CD4-positive, alpha-beta T cell treated with Interleukin-15 for 4 hours (primary cell): ENCODE measurements at places on chromosomes 11 and 22.
A peak's percentile ranks its signal among the peaks of the same experiment; 100 is the strongest.

DNA sequence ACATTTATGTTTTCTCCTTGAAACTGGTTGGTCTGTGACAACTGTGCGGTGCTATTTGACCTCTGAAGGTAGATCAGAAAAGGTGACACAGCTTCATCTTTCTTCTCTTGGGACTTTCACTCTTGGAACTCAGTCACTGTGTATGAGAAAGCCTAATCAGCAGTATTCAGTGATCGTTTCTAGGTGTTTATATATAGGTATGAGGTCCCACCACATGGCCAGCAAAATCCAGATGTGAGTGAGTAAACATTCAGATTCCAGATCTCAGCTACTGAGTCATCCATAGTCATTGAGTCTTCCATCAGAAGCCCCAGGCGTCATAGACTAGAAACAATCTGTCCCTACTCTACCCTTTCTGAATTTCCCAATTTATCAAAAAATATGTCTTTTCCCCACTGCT is 117.3 kb upstream of the CTSC start:
- DNase-seq, result no peak

DNA sequence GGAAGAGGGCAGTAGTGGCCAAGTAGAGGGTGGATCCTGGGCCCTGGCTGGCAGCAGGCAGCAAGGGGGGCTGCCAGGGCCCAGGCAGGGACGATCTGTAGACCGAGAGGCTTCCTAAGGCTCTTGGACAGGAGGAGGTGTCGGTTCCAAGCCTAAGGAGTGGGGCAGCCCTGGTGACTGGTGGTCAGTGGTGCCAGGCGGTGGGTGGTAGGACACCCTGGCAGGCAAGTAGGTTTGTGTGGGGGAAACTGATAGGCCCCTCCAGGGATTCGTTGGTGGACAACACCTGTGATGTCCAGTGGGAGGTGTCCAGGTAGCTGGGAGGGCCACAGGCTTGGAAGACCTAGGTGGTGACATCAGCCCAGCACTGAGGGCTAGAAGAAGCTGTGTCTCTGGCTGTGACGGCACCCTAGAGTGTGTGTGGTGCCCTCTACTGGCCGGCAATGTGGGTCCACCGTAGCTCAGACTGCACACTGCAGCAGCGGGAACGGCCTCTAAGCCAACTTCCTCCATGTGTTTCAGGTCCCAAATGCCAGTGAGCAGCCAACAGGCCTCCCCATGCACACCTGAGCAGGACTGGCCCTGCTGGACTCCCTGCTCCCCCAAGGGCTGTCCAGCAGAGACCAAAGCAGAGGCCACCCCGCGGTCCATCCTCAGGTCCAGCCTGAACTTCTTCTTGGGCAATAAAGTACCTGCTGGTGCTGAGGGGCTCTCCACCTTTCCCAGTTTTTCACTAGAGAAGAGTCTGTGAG is 9.4 kb upstream of the SAMM50 start:
- DNase-seq, result peak; percentile 59

GRCh38 chr22:46121079-46121478 is 29.2 kb upstream of the PPARA start:
- DNase-seq, result no peak

DNA sequence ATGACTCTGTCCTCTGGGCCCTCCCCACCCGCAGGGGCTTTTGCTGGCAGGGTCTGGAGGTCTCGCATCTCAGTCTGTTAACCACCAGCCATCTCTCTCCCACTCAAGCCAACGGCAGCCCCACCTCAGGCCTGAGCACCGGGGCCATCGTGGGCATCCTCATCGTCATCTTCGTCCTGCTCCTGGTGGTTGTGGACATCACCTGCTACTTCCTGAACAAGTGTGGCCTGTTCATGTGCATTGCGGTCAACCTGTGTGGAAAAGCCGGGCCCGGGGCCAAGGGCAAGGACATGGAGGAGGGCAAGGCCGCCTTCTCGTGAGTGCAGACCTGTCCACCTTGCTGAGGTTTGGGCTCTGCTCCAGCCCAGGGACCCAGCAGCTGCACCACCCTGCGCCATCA is 44.3 kb upstream of the TTC12 start:
- no peak for DNase-seq

DNA sequence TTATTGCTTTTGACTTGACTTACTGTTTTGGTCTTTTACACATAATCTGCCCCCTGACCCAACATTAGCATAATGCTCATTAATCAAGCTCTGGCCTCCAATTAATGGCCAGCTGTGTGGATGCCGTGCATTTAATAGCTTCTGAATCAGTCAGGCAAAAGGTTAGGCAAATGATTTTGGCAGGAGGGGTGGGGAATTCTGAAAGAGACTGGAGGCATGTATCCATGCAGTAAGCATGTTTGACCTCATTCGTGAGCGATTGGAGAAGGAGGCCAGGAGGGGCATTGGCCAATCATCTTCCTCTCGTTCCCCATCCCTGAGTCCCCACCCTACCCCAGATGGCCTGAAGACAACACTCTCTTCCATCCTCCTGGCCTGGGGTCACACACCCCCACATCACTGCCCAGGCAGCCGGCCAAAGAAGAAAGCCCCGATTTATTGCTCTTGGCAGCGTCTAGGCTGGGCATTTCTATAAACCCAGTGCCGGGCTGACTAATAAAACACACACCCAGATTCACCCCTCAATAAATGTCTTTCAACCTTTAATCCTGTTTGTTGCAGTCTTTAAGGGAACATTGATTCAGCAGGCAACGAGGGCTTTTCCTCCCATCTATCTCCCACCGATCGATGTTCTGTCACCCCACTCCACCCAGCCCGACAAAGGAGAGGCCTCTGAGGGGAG is 150.0 kb downstream of the OPCML start:
- DNase-seq, result no peak

- no peak for DNase-seq
Measured at GRCh38 chr11:63609536-63609935, 4.7 kb downstream of the PLAAT3 start.

- no peak for DNase-seq
Measured at GRCh38 chr22:46010951-46011626, 34.1 kb upstream of the WNT7B start.

GRCh38 chr11:24900960-24901549 is 404.2 kb downstream of the LUZP2 start:
- no peak for DNase-seq

GRCh38 chr22:17477391-17477833 is 85.9 kb upstream of the SLC25A18 start:
- no peak for DNase-seq

DNA sequence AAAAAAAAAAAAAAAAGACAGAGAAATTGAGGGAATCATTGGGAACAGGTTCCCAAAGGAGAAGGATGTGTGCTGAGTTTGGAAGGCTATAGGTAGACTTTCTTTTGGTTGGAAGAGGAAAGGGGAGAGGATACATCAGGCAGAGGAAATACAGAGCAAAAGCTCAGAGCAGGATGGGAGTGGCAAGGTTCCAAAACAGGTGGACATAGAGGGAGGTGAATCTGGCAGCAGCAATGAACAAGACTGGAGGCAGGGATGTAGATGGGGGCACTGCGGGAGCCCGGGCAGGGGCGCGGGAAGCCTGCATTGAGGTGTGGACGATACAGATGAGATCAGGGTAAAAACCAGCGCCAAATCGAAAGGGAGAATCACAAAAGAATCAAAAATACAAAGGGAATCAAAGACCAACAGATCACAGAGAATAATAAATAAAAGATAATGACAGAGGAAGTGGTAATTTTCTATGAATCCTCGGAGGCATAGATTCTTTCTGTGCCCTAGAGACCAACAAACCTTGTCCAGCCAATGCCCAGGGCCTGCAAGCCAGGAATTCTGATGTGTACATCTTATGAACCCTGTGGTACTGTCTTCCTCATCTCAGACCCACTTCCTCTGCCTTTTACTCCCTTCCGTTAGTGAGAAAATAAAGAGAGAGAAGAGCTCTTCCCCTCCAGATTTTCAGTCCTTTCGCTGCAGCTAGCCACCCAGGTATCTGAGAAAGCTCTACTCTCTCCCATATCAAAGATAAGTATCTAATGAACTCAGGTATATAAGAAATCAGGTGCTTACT is 70.3 kb downstream of the SLC1A2 start:
- no peak for DNase-seq

GRCh38 chr11:117440258-117440657 is 112.6 kb downstream of the CEP164 start:
- no peak for DNase-seq

DNA sequence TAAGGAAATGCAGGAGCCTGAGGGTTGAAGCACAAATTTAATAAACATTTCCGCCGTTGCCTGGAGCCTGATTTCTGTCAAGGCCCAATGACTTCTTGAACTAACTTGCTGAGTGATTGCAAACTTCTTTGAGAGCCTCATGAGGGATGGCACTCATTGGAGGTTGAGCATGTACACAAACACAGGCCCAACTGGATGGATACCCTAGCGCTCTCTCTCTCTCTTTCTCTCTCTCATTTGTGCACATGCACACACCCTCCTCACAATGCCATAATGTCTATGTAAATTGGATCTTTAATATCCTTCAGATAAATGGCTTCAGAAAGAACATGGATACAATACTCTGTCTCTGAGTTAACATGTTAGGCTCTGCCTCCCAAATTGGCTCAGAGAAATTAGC is 597.7 kb upstream of the CADM1 start:
- DNase-seq, result no peak

- DNase-seq, result no peak
Measured at GRCh38 chr11:112269139-112269538, 8.5 kb upstream of the PLET1 start.

- DNase-seq, result no peak
Measured at GRCh38 chr11:73493956-73494598, 103.8 kb downstream of the FAM168A start.

- no peak for DNase-seq
Measured at GRCh38 chr22:20408891-20409290, 14.9 kb downstream of the ZNF74 start.

DNA sequence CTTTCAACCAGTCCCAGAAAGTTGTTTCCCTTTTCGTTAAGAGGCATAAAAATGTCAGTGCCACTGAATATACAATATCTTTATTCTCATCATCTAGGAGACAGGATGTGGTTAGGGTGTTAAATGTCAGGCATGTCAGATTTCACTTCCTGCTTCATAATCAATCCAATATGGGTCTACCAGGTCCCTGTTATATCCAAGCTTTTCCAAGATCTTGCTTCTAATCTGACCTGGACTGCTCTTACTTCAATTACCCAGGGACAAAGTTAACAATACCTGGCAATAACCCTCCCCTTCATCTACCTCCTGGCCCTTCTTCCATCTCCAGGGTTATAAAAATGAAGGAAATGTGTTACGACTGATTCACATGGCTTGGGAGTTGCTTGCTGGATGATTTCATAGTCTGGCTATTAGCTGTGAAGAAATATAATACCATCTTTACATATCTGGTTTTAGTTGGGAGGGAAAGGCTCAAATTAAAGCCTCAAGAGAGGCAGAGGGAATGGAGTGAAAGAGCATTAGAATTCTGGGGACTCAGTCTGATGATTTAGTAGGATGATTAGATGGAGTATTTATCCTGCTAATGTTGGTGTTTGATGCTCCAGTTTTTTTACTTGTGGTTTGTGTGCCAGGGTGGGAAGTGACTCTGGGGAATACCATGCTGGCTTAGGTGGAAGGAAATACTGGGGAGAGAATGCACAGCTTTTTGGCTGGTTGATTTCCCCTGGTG is 534.3 kb downstream of the ETS1 start:
- peak; percentile 46 for DNase-seq

DNA sequence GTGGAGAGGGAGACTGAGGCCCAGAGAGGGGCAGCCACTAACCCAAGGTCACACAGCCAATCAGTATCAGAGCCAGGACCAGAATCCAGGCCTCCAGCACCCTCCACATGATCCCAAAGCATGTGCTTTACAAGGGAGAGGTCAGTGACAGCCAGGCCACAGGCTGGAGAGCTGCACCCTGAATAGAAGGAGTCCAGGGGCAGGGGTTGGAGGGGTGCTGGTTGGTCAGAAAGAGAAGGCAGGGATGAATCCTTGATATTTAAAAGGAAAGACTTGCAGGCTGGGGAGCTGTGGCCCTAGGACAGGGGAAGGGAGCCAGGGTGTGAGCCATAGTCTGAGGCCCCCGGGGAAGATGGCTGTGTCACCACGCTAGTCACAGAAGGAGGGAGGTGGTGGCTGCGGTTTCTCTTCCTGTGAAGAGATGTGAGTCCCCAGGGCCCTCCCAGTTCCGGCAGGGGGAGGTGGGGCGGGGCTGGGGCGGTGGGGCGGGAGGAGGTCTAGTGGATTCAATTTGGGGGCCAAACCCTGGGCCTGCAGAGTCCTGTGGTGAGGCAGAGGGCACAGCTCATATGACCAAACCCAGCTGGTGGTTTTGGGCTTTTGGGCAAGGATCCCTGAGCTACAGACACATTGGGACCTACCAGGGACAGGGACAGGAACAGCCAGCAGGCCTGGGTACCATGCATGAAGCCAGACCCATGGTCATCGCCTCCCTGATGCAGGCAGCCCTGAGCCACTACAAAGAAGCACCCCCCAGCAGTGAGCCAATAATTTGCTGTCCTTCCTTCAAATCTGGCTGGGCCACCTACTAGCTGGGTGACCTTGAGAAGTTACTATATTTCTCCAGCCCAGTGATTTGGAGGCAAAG is 14.0 kb downstream of the RAC2 start:
- DNase-seq, result peak; percentile 90

DNA sequence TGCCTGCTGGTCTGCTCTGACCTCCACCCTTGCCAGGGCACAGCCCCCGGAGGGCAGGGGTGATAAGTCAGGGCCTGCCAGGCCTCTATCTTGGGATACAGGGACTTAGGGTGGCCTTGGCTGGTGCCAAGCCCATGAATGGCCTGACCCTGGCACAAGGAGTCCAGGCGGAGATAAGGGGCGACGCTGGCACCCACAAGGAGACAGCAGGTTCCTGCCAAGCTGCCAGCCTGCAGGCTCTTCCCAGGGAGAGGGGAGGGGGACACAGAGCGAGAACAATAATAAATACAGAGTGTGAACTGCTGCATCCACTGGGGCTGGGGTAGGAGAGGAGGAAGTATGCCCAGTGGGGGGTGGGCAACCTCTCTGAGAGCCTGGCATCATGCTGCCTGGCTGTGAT is 978 bp downstream of the CSDC2 start:
- no peak for DNase-seq

- DNase-seq, result no peak
Measured at GRCh38 chr11:35160246-35160824, 21.4 kb downstream of the CD44 start.

DNA sequence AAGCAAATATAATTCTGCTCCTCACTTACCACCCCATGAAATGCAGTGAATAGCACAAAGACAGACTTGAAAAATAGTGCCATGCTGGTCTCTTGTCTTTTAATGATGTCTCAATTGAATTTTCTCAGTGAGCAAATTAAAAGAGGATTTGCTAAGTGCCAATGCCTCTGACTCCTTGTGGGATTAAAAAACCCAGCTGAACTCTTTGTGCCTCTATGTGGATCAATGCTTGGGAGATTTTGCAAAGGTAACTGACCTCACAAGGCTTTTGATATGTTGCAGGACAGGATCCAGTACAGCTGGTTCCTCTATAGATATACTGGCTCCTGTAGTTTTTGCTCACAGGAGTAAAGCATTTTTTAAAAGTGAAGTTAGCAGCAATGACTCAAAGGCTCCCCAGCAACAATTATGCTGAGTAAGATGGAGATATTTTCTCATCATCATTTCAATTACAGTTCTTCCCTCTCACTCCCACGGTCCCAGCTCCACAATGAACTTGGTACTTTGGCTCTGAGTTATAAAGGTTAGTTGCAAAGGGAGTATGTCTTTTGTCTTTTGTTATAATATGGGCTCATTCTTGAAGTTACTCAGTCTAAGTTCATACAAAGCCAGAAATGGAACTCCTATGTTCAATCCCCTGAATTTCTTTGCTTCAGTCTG is 471.5 kb downstream of the LRRC4C start:
- no peak for DNase-seq
